Activated CD4-positive, alpha-beta T cell treated with anti-CD3 and anti-CD28 coated beads, Interleukin-2, amount 50 U/mL, for 24 hours (primary cell): ENCODE measurements at places on chromosomes 11 and 22.
A peak's percentile ranks its signal among the peaks of the same experiment; 100 is the strongest.

DNA sequence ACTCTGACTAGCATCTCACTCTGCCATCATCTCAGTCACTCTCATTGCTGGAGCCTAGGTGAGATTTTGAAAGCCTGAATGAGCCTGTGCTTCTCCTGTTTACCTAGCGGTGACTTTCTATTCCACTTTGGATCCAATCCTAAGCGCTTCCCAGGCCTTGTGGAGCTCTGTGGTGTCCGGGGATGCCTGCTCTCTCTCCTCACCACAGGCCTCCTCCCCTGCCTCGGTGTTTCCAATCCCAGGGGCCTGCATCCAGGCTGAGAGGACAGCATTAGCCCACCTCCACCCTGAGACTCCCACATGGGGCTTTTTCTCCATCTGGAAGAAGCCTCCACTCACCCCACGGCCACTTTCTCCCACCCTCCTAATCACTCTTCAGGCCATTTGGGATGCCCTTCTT lies 380.3 kb downstream of the NTM start:
- no peak for DNase-seq

- DNase-seq: no peak
Observed at GRCh38 chr22:24414523-24414922, 12.9 kb upstream of the ADORA2A start.

GRCh38 chr11:134207538-134208239 lies 16.1 kb downstream of the NCAPD3 start:
- DNase-seq: peak; percentile 40

DNA sequence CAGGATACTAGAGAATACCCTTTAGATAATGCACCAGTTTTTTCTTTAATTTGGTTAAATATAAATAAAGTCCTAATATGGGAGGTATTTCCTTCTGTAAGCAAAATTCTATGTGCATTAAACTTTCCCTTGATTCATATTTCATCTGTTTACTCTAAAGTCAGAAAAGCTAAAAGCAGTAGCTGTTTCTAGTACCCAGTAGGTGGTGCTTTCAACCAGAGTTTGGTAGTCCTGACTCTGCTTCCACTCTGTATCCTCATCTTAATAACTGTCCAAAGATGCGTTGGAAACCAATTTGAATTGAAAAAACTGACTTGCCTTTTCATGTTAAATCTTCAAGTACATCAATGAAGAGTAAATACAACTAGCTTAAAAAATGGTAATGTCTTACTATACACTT lies 1065.2 kb downstream of the JRKL start:
- DNase-seq: no peak

DNA sequence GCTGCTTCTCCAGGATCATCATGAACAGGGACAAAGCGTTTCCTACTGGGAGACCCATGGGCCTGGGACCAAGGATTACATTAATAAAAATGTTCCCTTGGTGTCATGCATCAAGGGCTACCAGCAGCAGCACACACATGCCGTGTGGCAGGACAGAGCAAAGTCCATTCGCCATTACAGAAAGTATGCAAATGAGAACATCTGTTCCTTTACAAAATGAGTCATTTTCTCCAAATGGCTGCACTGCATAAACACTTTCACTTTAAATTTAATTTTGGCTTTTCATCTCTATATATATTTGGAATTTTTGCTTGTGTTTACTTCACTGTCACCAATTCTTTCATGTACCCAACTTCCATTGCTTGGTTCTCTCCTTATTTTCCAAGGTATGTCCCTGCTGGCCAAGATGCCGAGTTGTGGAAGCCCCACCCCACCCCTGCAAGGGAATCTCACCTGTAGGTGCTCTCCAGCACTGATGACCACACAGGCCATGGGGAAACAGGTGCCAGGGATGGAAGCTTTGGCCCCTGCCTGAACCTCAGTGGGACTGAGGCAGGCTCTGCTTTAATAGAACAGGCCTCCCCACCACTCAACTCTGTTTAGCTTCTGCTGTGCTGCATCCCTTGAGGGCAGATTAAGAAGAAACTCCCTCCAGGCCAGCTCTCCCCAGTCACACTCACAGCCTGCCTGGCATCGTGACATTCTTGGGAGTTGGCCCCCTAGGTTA lies 15.6 kb upstream of the GNAZ start:
- DNase-seq: no peak
